Umbilical cord (tissue), 2 donors: ENCODE measurements at places on chromosomes 2 and 18.

DNA sequence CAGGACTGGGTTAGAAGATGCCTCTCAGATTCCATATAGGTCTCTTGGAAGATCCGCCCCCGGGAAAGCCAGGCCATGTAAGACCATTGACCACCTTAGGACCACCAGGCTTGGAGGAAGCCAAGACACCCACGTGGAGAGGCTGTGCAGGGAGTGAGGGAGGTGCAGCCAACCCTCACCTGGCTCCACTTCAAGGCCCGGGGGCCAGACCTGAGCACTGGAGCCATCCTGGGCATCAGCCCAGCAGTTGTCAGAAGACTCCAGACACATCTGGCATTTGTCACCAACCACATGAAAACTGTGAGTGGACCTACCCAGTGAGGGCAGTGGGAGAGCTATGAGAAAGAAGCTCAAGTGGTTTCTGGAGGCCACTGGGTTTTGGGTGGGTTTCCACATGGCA lies 214.4 kb downstream of the MYT1L start:
- DNase-seq = peak; percentile 20

DNA sequence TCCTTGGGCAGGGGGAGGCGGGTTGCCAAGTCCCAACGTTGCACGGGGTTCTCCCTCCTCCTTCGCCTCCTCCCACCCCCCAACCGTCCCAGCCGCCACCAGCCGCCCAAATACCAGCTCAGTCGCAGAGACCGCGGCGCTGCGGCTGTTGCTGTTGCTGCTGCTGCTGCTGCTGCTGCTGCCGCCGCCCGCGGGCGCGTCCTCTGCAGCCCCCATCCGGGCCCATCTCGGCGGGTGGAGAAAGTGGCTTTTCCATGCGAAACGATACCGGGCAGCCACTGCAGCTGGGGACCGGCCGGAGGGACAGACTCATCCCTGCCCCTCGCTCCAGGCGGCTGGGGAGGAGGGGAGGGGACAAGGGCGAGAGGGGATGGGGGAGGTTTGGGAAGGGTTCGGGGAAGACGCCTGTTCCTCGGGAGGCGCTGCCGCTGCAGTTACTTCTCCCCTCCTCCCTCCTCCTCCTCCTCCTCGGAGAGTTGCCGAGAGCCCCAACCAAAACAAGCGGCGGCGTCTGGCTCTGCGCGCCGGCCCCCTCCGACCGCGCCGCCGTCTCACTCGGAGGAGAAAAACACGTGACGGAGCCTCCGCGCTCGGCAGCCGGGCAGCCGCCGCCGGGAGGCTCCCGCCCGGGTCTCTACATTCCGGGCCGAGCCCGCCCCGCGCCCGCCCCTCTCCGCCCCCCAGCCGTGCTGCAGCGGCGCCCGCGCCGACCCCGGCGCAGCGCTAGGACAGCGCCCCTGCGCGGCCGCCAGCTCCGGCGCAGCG lies at the start of gene IRS1:
TSS of gene IRS1 (minus strand) at position 610 of the 765 bp plus-strand sequence. CDS start 1,082 bp downstream, outside the sequence.
- peak; percentile 87 for DNase-seq

DNA sequence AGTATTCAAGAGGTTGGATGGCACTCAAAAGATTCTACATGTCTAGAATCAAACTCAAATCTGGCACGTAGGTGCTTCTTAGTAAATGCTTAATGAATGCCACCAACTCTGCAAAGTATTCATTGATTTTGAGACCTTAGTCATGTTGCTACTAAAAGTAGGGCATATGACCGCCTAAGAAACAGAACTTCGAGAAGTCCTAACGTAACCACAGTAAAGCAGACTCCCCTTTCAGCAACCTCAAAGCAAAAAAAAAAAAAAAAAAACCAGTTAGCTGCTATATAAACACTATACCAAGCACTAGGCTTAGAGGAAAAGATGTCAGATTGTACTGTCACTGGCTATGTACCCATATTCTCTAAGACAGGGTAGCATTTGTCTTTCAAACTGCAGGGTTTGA lies 33.9 kb downstream of the PTCD3 start:
- no peak for DNase-seq

DNA sequence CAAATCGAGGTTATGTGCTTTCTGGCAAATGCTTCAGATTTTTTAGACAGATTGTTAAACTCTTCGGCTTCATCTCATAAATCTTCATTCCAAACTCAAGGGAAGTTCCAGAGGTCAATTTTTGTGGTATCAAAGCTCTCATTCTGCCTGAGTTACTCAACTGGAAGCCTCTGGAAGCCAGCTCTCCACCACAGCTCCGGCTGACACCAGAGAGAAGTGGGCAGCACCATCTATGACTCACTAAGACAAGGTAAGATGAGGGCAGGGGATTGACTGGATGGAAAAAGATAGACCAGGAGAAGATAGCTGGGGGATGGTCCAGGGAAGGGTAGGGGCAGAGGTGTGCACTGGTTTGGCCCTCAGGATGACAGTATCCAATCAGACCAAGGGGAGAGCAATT lies 137.3 kb upstream of the HNRNPA3 start:
- no peak for DNase-seq

GRCh38 chr18:48889115-48889941 lies 61.4 kb downstream of the SMAD7 start:
- DNase-seq = peak; percentile 88

DNA sequence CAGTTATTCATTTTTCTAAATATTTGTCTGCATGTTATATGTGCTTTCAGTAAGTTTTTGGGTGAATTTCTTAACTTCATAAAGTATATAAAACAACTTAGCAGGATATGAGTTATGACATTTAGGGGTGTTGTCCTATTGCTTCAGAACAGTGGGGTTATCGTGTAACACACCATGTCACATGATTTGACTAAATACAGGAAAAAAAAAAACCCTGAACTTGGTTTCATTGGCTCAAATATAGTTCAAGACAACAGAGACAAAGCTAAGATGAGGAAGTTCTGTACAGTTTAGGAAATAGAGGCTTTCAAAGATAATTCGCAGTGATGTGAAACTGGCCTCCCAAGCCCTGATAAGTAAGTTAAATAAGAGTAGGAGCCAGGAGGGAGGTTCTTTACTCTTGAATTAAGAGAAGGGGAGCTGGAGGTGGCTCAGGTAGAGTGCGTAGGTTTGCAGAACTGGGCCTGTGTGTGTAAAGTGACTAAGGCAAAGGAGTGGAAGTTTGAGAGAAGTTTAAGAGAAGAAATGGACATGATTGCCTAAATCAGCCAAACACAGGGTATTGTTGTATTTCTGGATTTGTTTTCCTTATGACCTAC lies 53.9 kb downstream of the LIMS1 start:
- DNase-seq = no peak

DNA sequence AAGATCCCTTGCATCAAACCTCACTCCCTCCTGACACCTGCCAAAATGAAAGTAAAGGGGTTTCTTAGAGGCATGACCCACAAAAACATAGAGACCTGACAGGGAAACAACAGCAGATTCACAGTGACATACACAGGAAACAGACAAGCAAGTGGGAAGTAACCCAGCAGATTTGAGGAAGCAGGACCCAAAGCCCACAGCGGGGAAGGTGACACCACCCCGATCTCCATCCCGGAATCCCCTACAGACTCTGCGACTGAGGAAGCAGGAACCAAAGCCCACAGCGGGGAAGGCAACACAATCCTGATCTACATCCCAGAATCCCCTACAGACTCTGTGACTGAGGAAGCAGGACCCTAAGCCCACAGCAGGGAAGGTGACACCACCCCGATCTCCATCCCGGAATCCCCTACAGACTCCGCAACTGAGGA lies 21.6 kb downstream of the CIB4 start:
- DNase-seq = no peak

DNA sequence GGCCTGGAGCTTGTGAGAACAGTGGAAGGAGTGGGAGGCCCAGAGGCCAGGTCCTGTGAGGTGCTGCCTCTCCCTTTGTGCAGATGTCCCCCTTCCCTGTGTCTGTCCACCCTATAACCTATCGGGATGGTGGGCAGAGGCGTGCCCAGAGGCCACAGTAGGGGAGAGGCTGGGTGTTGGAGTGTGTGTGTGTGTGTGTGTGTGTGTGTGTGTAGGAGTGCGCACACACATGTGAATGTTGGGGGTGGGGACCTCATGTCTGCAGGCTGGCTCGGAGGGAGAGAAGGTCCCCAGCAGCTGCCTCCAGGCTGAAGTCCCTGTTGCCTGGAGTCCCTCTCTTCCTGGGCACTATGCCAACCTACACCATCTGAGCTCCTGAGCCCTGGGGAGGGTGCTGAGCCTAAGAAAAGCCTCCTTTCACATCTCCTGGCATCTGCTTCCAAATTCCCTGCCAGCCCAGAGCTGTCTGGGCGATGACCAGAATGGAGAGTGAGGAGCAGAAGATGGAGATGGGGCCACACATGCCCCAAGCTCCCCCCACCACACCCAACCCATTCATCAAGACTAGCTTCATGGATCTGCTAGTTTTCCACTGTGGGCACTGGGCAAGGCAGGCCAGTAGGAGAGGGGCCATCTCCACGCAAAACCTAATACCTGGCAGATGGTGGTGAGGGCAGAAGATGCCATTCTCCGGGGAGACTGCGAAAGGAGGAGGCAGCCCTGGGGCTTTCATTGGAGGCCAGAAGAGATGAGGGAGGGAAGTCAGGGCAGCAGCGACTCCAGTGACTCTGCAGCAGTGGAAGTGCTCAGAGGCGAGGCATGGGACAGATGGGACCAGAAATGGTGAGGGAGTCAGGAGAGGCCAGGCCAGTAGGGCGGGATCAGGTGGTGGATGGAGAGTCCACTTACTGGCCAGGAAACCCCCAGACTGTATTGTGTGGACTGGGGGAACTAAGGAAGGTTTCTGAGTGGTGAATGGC lies 20.3 kb downstream of the KCNK3 start:
- peak; percentile 78 for DNase-seq

- DNase-seq = no peak
These were observed 37.8 kb upstream of the FAM110C start for GRCh38 chr2:84121-84520.

GRCh38 chr2:205675861-205676516 lies 6.3 kb upstream of the NRP2 start:
- peak; percentile 88 for DNase-seq

- no peak for DNase-seq
These were observed 58.8 kb upstream of the MAL start for GRCh38 chr2:94966689-94967088.

DNA sequence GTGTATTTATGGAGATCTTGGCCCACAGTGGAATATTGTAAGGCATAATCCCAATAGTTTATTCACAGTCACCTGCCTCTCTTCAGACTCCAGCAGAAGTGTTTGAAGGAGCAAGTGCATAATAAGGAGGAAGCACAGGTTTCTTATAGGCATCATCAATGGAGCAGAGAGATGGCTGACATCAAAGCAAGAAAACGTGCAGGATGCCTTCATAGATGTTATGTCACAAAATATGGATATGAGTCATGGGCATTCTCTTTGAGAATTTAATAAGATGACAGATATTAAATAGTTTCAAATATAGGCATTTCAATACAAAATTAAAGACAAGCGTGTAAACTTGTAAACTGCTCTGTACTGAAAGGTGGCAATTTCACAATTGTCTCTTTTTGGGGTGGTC lies 4.0 kb upstream of the RND3 start:
- DNase-seq = no peak

DNA sequence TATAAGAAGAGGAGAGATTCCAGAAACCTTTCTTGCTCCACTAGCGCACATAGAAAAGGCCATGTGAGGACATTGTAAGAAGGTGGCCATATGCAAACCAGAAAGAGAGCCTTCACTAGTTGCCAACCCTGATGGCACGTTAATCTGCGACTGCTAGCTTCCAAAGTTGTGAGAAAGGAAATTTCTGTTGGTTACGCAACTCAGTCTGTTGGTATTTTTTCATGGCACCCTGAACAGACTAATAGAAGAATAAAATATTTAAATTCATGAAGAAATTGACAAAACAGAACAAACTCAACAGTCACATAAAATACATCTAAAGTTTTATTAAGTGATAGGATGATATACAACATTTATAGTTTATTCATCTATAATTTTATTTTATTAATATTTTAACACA lies 625.9 kb upstream of the NRXN1 start:
- no peak for DNase-seq

- DNase-seq = no peak
These were observed 64.7 kb downstream of the STK39 start for GRCh38 chr2:168182550-168183249.

DNA sequence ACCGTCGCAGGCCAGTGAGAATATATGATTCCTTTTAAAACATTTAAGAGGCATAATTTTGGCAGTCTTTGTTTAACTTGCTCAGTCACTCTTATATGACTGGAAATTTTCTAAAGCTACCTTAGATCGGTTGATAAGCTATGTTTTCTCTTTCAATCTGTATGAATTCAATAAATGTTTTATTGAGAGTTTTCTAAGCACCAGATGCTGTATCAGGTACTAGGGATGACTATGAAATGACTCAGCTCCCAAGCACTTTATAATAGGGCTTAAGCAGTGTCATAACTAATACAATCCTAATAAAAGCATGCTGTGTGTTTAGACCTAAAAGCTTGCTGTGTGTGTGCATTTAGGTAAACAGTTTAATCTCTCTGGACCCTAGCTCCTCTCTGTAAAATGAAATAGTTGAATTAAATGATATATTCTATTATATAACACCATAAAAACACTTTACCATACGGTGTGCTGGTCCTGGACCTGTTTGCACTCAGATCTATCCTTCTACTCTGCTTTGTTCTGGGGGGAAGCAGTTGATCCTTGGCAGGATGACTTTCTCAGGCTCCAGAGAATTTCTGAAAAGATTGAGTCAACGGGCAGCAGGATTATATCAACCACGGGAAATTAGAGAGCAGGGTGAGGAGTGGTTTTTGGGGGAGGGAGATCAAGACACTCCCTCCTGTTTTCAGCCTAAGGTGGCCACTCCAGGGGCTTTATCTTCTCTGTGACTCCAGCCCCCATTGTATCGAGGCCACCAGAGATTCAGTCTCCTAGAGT lies 26.1 kb upstream of the SLC38A11 start:
- no peak for DNase-seq

DNA sequence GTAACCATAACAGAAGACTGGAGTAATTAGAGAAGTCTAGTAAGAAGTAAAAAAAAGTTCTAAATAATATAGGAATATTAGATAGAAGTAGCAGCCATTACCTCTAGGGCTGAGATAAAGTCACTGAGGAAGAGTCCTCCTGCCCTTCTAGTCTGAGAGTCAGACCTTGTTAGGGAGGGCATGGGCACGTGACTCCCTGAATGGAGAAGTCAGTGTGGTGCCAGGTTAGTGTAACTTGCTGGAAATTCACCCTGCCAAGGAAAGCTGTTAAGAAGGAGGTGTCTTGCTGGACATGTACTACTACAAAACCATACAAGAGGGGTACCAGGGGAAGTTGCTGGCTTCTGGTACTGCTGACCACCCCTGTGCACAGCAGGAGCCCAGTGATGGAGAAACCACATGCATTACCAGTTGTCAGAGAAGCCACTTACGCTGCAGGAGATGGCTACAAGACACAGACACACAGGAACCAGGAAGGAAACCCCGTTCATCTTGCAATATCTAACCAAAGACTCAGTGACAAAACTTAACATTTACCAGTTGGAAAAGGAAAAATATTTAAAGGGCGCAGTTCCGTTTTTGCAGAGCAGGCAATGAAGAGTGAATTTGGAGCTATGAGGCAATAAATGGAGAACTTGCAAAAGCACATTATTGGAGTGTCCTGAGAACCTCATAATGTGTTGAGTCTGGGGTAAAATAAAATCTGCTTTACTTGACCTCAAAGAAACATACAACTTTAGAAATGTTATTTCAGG lies 77.2 kb upstream of the TLK1 start:
- no peak for DNase-seq
